ENCODE measurements at places on chromosomes 11 and 22.

- H3K36me3 ChIP-seq, result peaks cover 22% of the 10 kb centered on the region
- DNase-seq, result no peak
- no peaks in the 10 kb centered on the region for H3K27me3 ChIP-seq
- H3K27ac ChIP-seq, result no peak overlapping the region
- H3K4me3 ChIP-seq, result no peak overlapping the region
Observed at GRCh38 chr22:31790240-31790639, 36.4 kb downstream of the DEPDC5 start.

DNA sequence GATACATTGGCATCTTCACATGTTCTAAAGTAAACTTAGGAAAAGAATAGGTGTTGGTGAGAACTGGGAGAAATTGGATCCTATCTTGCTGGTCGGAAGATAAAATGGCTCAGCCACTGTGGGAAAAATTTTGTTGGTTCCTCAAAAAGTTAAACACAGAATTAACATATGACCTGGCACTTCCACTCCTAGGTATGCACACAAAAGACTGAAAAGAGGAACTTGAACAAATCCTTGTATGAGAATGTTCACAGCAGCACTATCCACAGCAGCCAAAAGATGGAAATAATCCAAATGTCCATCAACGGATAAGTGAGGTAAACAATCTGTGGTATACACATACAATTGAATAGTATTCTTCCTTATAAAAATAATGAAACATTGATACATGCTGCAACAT is 4.8 kb upstream of the TPH1 start:
- no peak overlapping the region for H3K4me3 ChIP-seq
- H3K36me3 ChIP-seq, result no peaks in the 10 kb centered on the region
- no peaks in the 10 kb centered on the region for H3K4me1 ChIP-seq
- peaks cover 33% of the 10 kb centered on the region for H3K27me3 ChIP-seq
- no peak for DNase-seq

- H3K4me3 ChIP-seq, result no peak overlapping the region
- no peaks in the 10 kb centered on the region for H3K36me3 ChIP-seq
- no peak overlapping the region for H3K27ac ChIP-seq
Observed at GRCh38 chr11:71543866-71544265, 4.4 kb upstream of the KRTAP5-9 start.

DNA sequence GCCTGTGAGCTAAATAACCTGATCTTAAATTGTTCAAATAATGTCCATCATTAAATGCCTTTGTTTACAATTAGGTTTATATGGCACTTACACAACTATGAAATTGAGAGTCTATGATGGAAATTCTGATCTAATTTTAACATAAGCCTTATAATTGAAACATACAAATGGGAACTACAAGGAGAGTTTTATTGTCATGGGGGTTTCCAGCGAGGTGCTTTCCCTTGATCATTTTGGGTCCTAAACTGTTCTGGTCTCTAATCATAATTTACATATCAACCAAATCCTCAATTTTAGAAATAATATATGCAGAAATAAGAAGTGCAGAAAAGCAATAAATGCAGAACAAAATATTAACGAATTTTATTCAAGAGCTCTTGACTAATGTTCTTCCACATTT is 44.9 kb downstream of the RRAS2 start:
- no peak overlapping the region for H3K4me3 ChIP-seq
- H3K27me3 ChIP-seq, result no peaks in the 10 kb centered on the region
- H3K4me1 ChIP-seq, result peaks cover 56% of the 10 kb centered on the region
- peaks cover 23% of the 10 kb centered on the region for H3K36me3 ChIP-seq

DNA sequence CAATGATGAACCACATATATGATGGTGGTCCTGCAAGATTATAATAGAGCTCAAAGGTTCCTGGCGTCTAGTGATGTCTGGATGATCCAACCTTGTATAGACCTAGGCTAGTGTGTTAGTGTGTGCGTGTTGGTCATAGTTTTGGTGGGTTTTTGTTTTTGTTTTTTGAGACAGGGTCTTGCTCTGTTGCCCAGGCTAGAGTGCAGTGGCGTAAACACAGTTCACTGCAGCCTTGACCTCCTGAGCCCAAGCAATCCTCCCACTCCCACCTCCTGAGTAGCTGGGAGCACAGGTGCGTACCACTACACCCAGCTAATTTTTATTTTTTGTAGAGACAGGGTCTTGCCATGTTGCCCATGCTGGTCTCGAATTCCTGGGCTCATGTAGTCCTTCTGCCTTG is 9.4 kb downstream of the CASTOR1 start:
- peaks cover 73% of the 10 kb centered on the region for H3K4me1 ChIP-seq
- H3K27me3 ChIP-seq, result peaks cover 1% of the 10 kb centered on the region
- peaks cover 51% of the 10 kb centered on the region for H3K36me3 ChIP-seq

Data from activated CD8-positive, alpha-beta T cell treated with anti-CD3 and anti-CD28 coated beads, Interleukin-2, amount 10 ng/mL, durations not matched to agents 7 days and 5 days (primary cell).